Hematopoietic multipotent progenitor cell treated with erythropoietin and hydrocortisone succinate and interleukin-3 and kit ligand, for 8 days (in vitro differentiated cells): ENCODE measurements at places on chromosomes 4 and X.

- DNase-seq = no peak
These were observed 6.2 kb upstream of the FHDC1 start for GRCh38 chr4:152929888-152930287.

DNA sequence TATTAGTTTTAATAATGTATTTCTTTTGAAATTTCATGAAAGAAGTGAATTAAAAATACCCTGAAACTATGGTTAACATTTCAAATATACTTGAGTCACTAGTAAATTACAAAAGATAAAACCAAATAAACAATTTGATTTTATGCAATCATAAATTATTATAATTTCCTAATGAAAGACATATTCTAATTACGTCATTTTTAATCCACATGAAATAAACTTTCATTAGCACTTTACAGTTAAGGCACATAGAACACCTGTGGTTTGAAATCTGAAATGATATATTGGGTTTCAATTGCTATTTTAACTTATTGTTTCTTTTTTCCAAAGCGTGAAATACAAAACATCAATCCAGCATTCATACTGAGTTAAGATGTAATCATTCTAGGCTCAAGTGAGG is 1492.5 kb upstream of the PABPC4L start:
- no peak for DNase-seq

- peak; percentile 20 for DNase-seq
These were observed 84.2 kb downstream of the BCOR start for GRCh38 chrX:40013266-40014195.

- no peak for DNase-seq
These were observed 73.9 kb downstream of the IRF2 start for GRCh38 chr4:184400375-184400870.

- no peak for DNase-seq
These were observed 408.0 kb upstream of the SPOCK3 start for GRCh38 chr4:167642250-167642649.

GRCh38 chr4:3797831-3798790 is 31.9 kb downstream of the ADRA2C start:
- no peak for DNase-seq

DNA sequence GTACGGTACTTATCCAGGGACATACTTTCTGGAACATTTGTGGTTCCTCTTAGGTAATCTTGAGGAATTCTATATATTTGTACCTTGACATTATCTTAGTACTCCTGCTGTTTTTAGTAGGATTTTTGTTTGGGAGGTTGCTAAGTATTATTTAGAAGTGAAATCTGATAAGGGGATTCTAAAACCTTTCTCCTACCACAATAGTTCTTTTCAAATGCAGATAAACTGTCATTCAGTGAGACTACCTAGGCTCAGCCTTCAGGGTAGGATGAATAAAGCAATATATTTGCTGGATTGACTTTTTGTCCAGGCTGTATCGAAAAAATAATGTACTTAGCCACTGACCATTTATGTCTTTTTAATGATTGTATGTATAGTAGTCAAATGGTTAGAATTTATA is 25.4 kb downstream of the DIAPH2 start:
- DNase-seq = no peak

GRCh38 chr4:151934766-151935165 is 174.0 kb upstream of the GATB start:
- DNase-seq = no peak

- no peak for DNase-seq
These were observed 138.0 kb upstream of the FAM9B start for GRCh38 chrX:9171841-9172463.

- DNase-seq = peak; percentile 26
These were observed 22.4 kb upstream of the ARMCX4 start for GRCh38 chrX:101462892-101463291.

GRCh38 chr4:189090174-189090814 is 850.4 kb upstream of the FRG1 start:
- DNase-seq = no peak

DNA sequence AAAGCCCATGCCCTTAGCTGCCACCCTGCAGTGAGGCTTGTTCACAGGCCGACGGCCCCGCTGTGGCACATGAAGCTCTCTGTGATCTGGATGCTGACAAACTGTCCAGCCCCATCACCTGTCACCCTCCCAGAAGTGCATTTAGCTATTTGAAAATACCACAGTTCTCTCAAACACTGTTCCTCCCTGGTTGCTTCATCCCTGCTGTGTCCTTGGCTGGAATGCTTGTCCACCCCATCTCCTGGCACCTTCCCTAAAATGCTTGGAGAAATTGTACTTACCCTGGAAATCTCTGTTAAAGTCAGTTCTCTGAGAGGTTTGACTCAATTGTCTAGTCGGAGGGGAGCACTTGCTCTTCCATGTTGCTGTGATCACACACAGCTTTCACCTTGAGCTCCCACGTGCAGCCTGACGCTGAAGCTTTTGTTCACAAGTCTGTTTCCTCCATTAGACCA is 10.1 kb downstream of the SYNPO2 start:
- no peak for DNase-seq

- no peak for DNase-seq
These were observed 58.2 kb upstream of the MXD4 start for GRCh38 chr4:2320152-2320551.
